ENCODE measurements at places on chromosomes 12 and 14. TPM values are rescaled to one million over a fixed set of nuclear protein-coding genes. Genes with fewer than 3 reads are reported as not detected.

DNA sequence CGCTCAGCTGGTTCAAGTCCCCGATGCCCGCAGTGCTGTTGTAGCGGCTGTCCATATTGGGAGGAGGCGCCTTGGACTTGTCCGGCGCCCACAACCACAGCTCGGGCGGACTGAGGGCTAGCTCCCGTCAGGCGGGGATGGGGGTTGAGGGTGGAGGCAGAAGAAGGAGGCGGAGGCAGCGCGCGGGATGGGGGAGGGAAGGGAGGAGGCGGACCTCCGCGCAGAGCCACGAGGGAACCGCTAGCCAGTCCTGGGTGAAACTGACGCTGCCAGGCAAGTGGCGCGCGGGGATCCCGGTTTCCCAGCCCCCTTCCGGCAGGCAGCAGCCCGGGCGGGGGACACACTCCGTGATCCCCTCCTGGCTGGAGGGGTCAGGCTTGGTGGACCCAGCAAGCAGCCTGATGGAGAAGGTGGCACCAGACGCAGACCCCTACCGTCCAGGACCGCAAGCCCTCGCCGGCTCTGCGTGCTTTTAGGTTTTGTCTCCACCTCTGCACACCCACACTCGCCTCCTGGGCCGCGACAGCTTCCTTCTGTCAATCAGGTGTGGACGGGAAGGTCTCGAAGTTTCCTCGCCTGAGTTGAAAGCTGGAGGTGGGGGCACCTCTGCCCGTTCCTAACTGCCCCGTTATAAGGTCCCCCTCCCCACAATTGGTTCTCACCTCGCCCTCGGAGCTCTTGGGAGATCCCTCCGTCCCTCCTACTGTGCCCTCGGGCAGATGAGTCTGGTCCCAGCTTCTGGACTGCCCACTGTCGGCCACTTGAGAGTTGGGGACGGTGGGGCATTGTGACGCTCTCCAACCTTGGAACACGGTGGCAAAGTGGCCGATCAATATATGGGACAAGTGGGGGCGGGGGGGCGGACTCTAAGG is at the start of gene CPNE8:
TSS of gene CPNE8 (minus strand) at position 112 of the 872 bp plus-strand sequence. CDS start at position 55, 57 bp downstream.
- no peak for DNase-seq

DNA sequence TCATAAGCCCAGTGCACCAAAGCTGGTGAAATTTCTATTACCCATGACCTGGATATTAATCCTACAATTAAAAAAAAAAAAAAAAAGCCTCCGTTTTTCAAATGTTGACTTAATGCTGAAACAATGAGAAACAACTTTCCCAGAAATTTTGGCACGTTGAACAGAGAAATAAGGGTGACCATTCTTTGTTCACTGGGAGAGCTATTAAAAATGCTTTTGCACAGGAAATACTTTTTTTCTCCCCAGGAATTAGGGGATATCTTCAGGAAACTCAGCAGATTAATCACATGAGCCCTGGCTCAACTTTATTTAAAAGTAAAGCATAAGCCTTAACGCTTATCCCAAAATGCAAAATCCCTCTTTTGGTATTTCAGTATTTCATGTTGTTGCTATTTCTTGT is 54.8 kb upstream of the FLRT2 start:
- DNase-seq = no peak

DNA sequence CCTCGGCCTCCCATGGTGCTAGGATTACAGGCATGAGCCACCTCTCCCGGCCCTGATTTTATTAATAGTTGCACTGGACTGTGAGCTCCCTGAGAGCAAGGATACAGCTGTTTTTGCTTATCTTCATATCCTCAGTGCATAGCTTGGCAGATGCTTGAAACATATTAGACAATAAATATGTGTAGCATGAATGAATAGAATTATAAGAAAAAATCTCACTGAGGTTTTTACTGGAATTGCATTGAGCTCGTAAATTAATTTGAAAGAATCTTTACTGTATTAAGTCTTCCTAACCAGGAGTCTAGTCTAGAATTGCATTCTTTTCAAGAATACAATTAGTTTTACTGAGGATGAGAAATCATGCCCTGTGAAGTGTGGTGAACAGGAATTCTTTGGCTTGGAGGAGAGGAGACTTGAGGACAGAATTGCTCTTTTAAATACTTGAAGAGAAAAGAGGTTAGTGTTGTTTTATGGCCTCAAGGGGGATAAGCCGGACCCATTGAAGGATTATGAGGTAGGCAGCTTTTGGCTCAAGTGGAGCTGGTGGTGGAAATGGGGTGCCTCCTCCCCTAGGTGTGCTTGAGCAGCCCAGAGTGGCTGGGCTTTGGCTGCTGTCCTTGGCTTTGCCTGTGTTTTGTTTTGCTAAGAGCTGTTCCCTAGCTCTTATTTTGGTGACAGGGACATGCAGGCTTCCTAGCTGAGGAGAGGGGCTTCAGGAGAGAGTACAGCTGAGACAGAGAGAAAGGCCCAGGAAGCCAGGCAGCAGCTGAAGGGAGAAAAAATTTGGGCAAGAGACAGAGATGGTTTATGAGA is 34.0 kb downstream of the PLEKHD1 start:
- DNase-seq = no peak

DNA sequence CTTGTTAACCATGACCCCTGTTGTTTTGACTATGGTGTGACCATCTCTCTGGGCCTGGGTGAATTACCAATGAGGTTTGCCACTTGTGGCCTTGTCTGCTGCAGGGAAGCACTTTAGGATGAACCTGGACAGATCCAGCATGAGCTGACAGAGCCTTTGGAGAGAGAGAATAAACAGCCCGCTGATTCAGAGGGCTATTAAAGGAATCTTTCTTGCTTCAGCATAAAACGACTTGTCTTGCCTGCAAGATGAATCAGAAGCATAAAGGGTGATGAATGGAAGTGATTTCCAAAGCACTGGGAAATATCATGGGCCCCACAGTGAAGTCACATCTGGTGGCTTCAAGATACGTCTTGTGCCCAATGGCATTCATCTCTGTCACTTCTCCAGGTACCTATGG is 69.0 kb upstream of the WSCD2 start:
- DNase-seq = no peak

DNA sequence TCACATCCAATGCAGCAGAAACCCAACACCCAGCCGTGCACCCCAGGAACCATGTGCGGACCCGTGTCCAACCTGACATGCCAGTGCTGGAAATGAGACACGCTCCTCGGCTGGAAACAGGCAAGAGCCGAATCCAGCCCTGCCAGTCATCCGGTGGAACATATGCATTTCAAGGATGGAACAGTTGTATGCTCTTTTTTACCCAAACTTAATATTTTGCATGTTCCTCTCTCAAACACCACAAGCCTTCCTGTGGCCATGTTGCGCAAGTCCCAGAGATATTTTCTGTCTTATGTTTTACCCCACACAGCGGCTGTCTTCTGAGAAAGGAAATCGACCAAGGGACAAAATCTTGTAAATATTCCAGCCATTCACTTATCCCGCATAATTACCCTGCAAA is 196.9 kb downstream of the BCL11B start:
- no peak for DNase-seq

DNA sequence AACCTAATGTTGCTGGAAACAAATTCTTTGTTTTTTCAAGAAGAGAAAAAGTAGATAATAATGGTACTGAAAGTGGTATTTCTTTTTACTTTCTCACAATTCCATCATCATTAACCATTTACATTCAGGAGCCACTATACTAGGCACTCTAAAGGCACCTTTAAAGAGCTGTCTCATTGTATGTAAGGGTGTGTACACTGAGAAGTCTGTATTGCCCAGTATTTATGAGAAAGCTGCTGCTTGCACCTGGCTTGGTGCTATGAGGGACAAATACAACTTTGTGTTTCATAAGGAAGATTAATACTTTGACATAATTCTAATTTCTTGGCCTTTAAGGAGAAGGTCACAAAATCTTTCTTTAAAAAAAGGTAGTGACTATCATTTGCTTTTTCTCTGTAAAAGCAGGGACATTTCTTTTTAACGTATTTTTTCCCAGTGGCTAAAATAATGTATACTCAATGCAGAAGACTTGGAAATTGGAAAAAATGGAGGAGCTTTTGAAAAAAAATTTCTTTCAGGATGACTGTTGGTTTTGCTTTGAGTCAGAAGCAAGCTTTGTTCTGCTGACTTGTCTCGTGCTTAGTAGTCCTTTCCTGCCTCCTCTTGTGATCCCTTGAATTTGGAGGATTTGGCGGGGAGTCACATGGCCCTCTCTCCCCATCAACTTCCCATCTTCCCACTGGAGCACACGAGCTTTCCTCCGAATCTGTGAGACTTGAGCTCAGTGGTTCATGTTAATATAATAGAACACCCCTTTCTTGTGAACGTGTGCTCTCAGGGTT is 50.1 kb downstream of the RASSF3 start:
- DNase-seq = no peak

- no peak for DNase-seq
Measured at GRCh38 chr14:83733670-83734069, 1796.3 kb upstream of the FLRT2 start.

DNA sequence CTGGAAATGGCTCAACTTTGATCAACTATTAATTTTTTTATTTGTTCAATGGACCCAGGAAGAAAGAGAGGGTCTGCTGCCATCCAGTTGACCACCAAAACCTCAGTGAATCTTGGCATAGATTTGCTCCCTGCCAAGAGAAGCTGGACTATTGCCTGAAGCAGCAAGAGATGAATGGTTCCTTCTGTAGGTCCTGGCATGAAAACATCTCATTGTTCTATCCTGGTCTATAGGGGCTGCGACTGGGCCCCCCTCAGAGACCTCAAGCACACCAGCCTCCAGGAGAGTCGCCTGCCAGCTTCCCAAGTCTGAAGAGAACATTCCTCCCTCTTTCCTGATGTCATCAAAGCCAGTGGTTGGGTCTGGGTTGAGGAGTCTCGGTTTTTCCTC is 204.9 kb downstream of the TMX1 start:
- no peak for DNase-seq

DNA sequence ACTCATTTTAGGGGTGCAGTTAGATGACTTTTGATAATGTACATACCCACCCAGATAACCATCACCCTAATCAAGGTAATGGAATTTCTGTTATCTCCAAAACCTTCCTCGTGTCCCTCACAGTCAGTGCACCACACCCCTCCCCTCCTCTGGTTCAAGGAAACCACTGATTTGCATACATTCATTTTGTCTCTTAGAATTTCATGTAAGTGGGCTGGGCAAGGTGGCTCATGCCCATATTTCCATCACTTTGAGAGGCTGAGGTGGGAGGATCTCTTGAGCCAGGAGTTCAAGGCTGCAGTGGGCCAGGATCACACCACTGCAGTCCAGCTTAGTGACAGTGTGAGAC is 15.7 kb downstream of the ADIPOR2 start:
- DNase-seq = no peak

DNA sequence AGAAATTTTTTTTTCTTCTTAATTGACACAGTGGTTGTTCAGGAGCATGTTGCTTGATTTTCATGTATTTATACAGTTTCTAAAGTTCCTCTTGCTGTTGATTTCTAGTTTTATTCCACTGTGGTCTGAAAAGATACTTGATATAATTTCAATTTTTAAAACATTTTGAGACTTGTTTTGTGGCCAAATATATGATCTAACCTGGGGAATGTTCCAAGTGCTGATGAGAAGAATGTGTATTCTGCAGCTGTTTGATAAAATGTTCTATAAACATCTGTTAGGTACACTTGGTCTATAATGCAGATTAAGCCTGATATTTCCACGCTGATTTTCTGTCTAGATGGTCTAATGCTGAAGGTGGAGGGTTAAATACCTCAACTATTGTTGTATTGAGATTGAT is 151.4 kb upstream of the IFNG-AS1 start:
- DNase-seq = no peak

DNA sequence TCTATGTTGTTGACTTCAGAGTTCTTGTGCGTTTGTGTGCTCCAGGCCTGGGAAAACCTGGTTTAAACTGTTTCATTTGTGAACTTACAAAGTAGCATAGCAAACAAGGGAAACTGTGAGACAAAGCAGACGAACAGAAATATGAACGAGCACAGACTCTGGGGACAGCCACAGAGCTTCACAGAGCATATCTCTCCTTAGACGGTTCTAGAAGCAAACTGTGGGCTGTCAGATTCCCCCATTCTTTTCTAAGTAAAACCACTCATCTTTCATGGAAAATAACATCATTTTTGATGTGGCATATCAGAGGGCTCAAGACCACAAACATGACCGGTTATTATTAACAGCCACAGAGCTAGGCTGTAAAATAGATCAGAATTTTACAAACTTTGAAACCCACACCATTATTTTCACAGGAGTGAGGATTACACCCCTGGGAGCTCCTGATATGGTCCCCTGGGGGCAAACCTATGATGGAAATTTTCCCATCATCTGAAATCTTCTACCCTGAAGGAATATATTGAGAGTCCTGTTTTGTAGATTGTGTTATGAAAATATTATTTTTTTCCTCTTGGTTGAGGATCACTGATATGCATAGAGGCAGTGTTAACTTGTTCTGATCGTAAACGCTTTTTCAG is 102.0 kb downstream of the ADGRD1 start:
- no peak for DNase-seq

DNA sequence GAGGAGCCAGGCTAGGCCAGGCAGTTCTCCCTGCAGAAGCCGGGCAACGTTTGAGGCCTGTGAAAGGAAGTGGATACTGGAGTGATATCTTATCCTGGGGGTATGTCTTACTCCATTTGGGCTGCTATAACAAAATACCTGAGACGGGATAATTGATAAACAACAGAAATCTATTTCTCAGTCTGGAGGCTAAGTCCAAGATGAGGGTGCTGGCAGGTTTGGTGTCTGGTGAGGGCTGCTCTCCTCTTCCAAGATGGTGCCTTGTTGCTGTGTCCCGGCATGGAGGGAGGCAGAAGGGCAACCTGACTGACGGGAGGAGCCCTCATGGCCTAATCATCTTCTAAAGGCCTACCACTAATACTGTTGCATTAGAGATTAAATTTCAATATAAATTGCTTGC is 15.7 kb upstream of the GALNT6 start:
- DNase-seq = no peak

DNA sequence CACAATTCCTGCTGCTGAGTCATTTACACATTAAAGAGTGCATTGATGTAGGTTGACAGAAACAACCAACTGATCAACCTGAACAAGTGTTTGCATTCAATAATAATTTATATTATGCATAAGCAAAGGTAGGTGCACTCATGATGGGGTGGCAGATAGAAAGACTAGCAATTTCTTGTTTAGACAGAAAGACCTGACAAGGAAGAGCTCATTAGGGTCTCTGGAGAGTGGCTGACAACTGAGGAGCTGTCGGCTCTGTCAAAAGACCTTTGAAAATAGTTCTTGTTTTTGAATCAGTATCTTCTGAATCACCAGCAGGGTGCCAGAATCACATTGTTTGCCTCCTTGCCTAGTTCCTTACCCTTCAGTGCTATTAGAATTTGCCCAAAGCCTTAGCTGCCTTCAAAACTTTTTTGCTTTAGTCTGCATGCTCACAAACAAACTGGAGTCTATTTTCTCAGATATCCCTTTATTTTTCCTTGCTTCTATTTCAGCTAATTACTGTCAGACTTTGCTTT is 234.7 kb downstream of the BTG1 start:
- no peak for DNase-seq

DNA sequence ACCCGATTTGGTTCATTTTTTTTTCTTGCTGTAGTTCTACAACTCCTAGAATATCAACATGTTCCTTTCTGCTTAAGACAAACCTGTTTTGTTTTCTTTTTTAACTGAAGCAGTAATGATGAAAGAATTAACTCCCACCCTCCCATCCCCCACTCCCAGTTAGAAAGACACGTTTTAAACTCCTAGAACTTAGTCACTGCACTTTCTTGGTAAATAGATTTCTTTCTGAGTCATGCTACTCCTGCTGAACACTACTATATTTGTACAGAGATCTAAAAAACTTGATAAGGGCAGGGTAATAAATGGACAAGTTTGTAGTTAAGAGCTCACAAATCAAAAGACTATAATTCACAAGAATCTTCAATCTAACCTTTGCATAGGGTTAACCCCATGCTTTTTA is 118.9 kb upstream of the PTPRB start:
- DNase-seq = no peak

The HRK gene
- 0.48 TPM for polyA plus RNA-seq

The SLC38A2 gene
- 168 TPM for polyA plus RNA-seq

The GPRC5A gene
- polyA plus RNA-seq = 6.1 TPM

The CCDC197 gene
- not detected for polyA plus RNA-seq

The C12orf54 gene
- polyA plus RNA-seq = 0.82 TPM

The PELI2 gene
- 22.1 TPM for polyA plus RNA-seq
